H1 (cell line): ENCODE measurements at places on chromosomes 7 and 10.

GRCh38 chr7:108245523-108246226 is 115.5 kb upstream of the LAMB4 start:
- no peaks in the 10 kb centered on the region for H3K36me3 ChIP-seq
- H3K4me1 ChIP-seq = peaks cover 4% of the 10 kb centered on the region; the same call in 1 of the 2 replicates
- no peaks in the 10 kb centered on the region for H3K27me3 ChIP-seq
- no peak overlapping the region for H3K4me3 ChIP-seq
- no peak for DNase-seq

GRCh38 chr7:81594767-81595166 is 175.1 kb downstream of the HGF start:
- no peak for DNase-seq
- no peaks in the 10 kb centered on the region for H3K27me3 ChIP-seq
- H3K4me3 ChIP-seq = no peak overlapping the region

GRCh38 chr7:147311336-147311735 is 1194.7 kb downstream of the CNTNAP2 start:
- no peak overlapping the region for H3K4me3 ChIP-seq
- DNase-seq = no peak
- no peaks in the 10 kb centered on the region for H3K4me1 ChIP-seq
- no peak overlapping the region for H3K27ac ChIP-seq
- H3K36me3 ChIP-seq = no peaks in the 10 kb centered on the region
- H3K27me3 ChIP-seq = no peaks in the 10 kb centered on the region

DNA sequence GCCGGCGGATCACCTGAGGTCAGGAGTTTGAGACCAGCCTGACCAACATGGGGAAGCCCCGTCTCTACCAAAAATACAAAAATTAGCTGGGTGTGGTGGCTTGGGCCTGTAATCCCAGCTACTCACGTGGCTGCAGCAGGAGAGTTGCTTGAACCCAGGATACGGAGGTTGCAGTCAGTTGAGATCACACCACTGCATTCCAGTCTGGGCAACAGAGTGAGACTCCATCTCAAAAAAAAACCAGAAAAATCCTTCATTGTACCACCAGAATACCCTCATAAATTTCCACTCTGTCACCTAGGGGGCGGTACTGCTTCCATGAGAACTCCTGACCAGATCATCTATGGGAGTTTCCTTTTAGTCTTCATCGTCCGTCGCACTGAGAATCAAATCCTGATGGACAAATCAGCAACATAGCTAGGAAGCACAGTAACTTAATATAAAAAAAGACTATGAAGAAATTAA is 225.8 kb upstream of the KLF14 start:
- no peaks in the 10 kb centered on the region for H3K4me1 ChIP-seq
- no peaks in the 10 kb centered on the region for H3K27me3 ChIP-seq
- no peaks in the 10 kb centered on the region for H3K36me3 ChIP-seq
- no peak overlapping the region for H3K27ac ChIP-seq
- no peak for DNase-seq
- H3K4me3 ChIP-seq = no peak overlapping the region

DNA sequence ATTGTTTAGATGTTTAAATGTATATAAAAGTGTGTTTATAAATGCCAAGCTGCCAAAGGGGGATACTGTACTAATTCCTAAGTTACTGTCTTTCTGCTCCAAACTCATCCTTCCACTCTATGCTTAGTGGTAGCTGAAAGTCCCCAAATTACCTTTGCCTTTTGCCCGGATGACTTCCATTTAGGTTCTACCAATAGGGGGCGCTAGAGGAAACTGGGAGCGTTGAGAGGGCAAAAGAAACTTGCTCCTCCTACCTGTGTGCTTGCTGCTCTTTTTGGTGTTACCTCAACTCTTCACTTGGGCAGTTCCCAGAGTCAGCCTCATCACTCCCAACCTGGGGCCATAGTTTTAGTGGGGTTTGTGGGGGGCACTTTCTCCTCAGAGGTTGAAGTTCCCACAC is 5.9 kb upstream of the OR2A25 start:
- no peaks in the 10 kb centered on the region for H3K27me3 ChIP-seq
- no peak overlapping the region for H3K27ac ChIP-seq
- H3K36me3 ChIP-seq = no peaks in the 10 kb centered on the region
- no peak for DNase-seq
